Renal cortex interstitium (tissue), 15 donors: ENCODE measurements at places on chromosomes 16 and 17. TPM values are rescaled to one million over a fixed set of nuclear protein-coding genes. Genes with fewer than 3 reads are reported as not detected.

DNA sequence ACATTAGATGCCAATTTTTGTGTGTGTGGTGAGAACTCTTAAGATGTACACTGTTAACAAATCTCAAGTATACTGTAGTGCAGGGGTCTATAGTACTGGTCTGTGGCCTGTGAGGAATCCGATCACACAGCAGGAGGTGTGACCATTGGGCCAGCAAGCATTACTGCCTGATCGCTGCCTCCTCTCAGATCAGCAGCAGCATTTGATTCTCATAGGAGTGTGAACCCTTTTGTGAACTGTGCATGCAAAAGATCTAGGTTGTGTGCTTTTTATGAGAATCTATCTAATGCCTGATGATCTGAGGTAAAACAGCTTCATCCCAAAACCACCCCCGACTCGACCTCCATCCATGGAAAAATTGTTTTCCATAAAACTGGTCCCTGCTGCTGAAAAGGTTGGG lies 12.6 kb downstream of the ZNF267 start:
- no peak for DNase-seq

GRCh38 chr16:49061137-49061714 lies 220.4 kb downstream of the CBLN1 start:
- DNase-seq, result no peak

Gene HEXIM1
- polyA plus RNA-seq, result 37.1 TPM

Gene KIF19
- 0.79 TPM for polyA plus RNA-seq

DNA sequence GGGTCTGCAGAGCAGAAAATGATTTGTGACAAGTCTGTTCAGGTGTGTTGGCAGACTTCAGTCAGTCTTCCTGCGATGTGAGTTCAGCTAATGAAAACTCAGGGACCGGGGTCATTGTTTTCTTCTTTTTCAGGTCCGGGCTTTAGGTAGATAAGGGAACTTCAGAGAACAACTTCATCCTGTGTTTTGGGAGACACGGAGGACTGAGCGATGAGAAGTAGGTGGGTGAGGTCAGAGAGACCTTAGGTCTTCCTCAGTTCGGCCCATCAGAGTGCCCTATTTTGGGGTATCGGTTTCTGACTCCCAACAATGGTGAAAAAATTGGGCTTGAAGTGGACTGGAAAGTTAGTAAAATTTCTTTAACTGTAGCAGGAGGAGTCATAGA lies 88.9 kb upstream of the ATF7IP2 start:
- DNase-seq, result no peak

Gene HES7
- polyA plus RNA-seq, result 0.17 TPM

- DNase-seq, result no peak
Observed at GRCh38 chr16:88541831-88542616, 28.2 kb upstream of the ZC3H18 start.

DNA sequence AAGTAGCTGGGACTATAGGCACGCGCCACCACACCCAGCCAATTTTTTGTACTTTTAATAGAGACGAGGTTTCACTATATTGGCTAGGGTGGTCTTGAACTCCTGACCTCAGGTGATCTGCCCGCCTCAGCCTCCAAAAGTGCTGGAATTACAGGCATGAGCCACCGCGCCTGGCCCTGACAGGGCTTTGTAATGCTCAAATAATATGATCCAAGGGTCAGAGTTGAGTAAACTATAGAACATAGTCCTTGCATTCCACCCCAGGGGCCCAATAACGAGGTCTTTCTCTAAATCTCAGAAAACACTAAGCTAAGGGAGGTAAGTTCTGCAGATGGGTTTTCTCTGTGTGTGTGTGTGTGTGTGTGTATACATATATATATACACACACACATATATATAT lies 5.8 kb upstream of the MEOX1 start:
- DNase-seq, result no peak

DNA sequence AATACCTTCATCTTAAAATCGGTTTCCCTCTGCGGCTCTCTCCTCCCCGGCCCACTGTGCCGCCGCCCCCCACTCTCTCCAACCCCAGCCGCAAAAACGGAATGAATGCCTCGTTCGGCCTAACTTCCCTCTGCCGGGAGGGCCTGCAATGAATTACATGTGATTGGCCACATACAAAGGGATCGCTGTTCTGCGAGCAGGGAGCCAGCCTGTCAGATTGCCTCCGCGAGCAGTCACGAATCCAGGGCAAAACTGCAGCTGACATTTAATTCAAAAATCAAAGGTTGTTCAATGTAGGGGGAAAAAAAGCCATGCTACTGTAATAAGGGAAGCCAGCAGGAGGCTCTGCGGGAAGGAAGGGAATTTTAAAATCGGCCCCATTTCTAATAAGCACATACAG lies 84.9 kb downstream of the TBC1D16 start:
- DNase-seq, result no peak

- no peak for DNase-seq
Observed at GRCh38 chr16:65537336-65537735, 415.5 kb upstream of the CDH11 start.

- DNase-seq, result no peak
Observed at GRCh38 chr16:66616169-66616568, 11.7 kb downstream of the CMTM3 start.

Gene CXCL16
- polyA plus RNA-seq, result 10.8 TPM

DNA sequence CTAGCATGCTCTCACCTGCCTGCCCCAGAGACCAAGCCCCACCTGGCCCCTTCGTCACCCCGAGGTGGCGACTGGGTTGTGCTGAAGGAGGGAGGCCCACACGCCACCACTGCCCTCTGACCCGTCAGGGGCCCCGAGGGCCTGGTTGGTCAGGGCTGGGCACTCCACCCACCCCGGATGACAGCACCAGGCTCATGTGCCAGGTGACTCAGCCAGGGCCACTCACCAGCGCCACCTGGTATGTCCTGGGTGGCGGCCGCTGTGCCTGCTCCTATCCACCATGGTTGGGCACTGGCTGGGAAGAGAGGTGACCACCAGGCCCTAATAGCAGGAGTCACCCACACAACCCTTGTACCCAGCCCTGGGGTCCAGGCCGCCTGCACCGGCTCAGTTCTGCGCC lies 68.9 kb downstream of the JPH3 start:
- no peak for DNase-seq

Gene ZFHX3
- 20.2 TPM for polyA plus RNA-seq
